ENCODE measurements at places on chromosomes 5 and 9. TPM values are rescaled to one million over a fixed set of nuclear protein-coding genes. Genes with fewer than 3 reads are reported as not detected.

- H3K36me3 ChIP-seq = no peaks in the 10 kb centered on the region
- H3K4me1 ChIP-seq = no peaks in the 10 kb centered on the region
- H3K27me3 ChIP-seq = no peaks in the 10 kb centered on the region
- DNase-seq = no peak
- no peak overlapping the region for H3K27ac ChIP-seq
- H3K4me3 ChIP-seq = no peak overlapping the region
Observed at GRCh38 chr5:87526131-87526530, 113.4 kb upstream of the CCNH start.

GRCh38 chr9:90001747-90002146 lies 396.9 kb downstream of the GADD45G start:
- no peak for DNase-seq
- H3K36me3 ChIP-seq = no peaks in the 10 kb centered on the region
- H3K27ac ChIP-seq = no peak overlapping the region
- peaks cover 38% of the 10 kb centered on the region for H3K4me1 ChIP-seq
- no peaks in the 10 kb centered on the region for H3K27me3 ChIP-seq

GRCh38 chr5:155332618-155333017 lies 319.1 kb downstream of the KIF4B start:
- H3K27me3 ChIP-seq = no peaks in the 10 kb centered on the region
- H3K36me3 ChIP-seq = no peaks in the 10 kb centered on the region

- H3K36me3 ChIP-seq = no peaks in the 10 kb centered on the region
- no peaks in the 10 kb centered on the region for H3K4me1 ChIP-seq
- no peaks in the 10 kb centered on the region for H3K27me3 ChIP-seq
- no peak overlapping the region for H3K4me3 ChIP-seq
- no peak for DNase-seq
Observed at GRCh38 chr5:104297076-104297475, 734.5 kb upstream of the NUDT12 start.

DNA sequence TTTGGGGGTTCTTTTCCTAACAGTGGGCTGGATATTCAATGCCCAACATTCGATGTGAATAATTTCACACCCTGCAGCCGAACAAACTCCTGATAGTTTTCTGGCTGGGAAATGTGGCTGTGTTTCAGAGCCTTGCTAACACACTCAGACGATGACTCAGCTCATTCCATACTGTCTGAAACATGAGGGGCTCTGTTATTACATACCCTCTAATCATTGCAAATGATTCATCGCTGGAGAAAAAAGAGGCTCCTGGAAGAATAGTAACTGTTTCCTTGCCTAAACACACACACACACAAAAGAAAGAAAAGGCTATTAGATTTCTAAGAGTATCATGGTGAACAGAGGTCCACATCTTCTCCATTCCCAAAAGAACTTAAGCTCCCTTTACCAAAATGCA lies 75.8 kb downstream of the OXCT1 start:
- no peaks in the 10 kb centered on the region for H3K27me3 ChIP-seq
- DNase-seq = no peak
- H3K27ac ChIP-seq = no peak overlapping the region
- no peaks in the 10 kb centered on the region for H3K36me3 ChIP-seq

GRCh38 chr5:14552017-14552416 lies 29.6 kb upstream of the OTULINL start:
- no peaks in the 10 kb centered on the region for H3K27me3 ChIP-seq
- H3K36me3 ChIP-seq = no peaks in the 10 kb centered on the region
- H3K4me1 ChIP-seq = no peaks in the 10 kb centered on the region
- no peak overlapping the region for H3K4me3 ChIP-seq
- H3K27ac ChIP-seq = no peak overlapping the region
- DNase-seq = no peak

GRCh38 chr9:89706731-89707191 lies 101.9 kb downstream of the GADD45G start:
- no peaks in the 10 kb centered on the region for H3K36me3 ChIP-seq
- no peaks in the 10 kb centered on the region for H3K27me3 ChIP-seq
- no peak overlapping the region for H3K27ac ChIP-seq
- DNase-seq = peak; percentile 21
- no peak overlapping the region for H3K4me3 ChIP-seq
- H3K4me1 ChIP-seq = peaks cover 14% of the 10 kb centered on the region

DNA sequence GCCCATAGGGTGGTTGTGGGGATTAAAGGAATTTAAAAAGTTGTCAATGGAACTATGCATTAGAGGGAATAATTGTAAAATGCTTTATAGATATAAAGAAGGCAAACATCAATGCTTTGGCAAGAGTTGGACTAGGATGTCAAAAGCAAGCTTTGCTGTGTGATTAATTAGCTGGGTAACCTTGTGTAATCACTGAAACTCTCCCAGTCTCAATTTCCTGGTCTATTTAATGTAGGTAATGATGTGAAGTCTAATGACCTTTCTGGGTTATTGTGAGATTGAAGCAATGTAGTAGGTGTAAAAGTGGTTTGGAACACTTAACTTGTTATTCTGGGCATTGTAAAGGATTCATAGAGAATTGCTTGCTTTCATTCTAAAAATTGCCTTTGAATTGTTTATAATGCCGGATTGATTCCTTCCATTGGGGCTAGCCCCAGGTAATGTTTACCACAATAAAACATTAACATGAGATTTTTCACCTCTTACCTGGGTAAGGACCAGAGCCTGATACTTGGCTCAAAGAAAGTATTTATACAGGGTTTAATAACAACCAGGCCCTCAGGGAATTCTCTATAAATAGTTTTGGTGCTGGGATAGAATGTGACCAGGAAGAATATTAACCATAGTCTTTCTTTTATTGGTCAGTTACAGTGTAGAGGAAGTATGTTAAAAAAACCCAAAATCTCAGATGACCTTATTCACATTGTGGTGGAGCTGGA lies 30.0 kb upstream of the CLINT1 start:
- H3K27ac ChIP-seq = no peak overlapping the region
- no peaks in the 10 kb centered on the region for H3K27me3 ChIP-seq
- DNase-seq = no peak
- H3K4me1 ChIP-seq = no peaks in the 10 kb centered on the region
- no peaks in the 10 kb centered on the region for H3K36me3 ChIP-seq

GRCh38 chr5:25568989-25569625 lies 924.3 kb upstream of the CDH10 start:
- H3K4me3 ChIP-seq = no peak overlapping the region
- no peak for DNase-seq
- H3K27ac ChIP-seq = no peak overlapping the region
- no peaks in the 10 kb centered on the region for H3K27me3 ChIP-seq

DNA sequence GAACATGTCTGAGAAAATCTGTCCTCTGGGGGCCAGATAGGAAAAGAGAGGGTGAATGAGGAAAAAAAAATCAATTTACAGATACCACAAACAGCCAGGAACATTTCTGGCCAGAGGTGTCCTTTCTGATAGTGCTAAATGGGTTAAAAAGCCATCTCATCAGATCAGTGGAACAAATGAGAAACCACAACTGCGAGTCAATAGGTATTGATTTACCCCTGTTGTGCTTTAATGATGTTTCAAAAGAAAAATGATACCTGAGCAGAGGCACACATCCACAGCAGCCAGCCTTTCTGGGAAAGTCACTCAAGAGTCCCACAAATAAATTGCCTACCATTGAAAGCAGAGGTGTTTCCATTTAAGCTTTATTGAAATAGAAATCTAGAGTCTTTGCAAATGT lies 79.3 kb upstream of the PTGER4 start:
- H3K4me1 ChIP-seq = peaks cover 2% of the 10 kb centered on the region
- no peak for DNase-seq
- H3K36me3 ChIP-seq = no peaks in the 10 kb centered on the region
- no peaks in the 10 kb centered on the region for H3K27me3 ChIP-seq
- H3K27ac ChIP-seq = no peak overlapping the region

GRCh38 chr5:68331192-68332079 lies 115.9 kb downstream of the PIK3R1 start:
- H3K4me3 ChIP-seq = no peak overlapping the region
- no peak for DNase-seq
- H3K4me1 ChIP-seq = peaks cover 13% of the 10 kb centered on the region
- H3K27ac ChIP-seq = no peak overlapping the region
- no peaks in the 10 kb centered on the region for H3K27me3 ChIP-seq
- H3K36me3 ChIP-seq = no peaks in the 10 kb centered on the region

DNA sequence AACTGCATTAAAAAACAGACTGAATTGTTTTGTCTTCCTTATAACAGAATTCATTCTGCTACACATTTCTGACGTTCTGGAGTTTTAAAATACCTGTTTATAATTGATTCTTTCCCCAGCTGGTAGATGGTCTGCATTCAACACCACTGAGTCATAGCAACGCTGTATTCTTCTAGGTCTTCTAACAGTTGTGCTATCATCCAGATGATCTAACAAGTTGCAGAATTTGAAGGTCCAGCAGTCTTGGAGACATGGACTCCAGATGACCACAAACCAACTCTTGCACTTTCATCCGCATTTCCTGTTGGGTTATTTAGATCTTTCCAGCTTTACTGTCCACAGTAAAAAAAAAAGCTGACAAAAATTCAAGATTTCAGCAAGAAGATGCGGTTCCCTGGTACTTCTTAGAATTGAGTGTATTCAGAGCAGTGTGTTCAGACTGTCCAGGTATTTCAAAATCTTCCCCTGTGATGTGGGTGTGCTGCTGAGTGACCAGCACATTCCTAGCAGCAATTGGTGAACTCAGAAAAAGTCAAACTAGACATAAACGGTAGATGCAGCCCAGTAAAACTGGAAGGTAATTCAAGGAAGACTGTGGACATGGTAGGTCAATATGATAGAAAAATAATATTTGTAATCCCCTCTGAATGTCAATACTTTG lies 50.2 kb downstream of the CSNK1A1 start:
- no peaks in the 10 kb centered on the region for H3K27me3 ChIP-seq
- no peaks in the 10 kb centered on the region for H3K4me1 ChIP-seq
- no peak for DNase-seq
- peaks cover 97% of the 10 kb centered on the region for H3K36me3 ChIP-seq

GRCh38 chr5:154002093-154002492 lies 36.6 kb downstream of the FAM114A2 start:
- no peak for DNase-seq
- no peaks in the 10 kb centered on the region for H3K27me3 ChIP-seq
- peaks cover 16% of the 10 kb centered on the region for H3K36me3 ChIP-seq
- H3K4me1 ChIP-seq = no peaks in the 10 kb centered on the region
- no peak overlapping the region for H3K4me3 ChIP-seq
- peak overlapping the region; percentile 75 for H3K27ac ChIP-seq

GRCh38 chr5:75734913-75735789 lies 17.9 kb upstream of the POC5 start:
- no peak overlapping the region for H3K4me3 ChIP-seq
- no peaks in the 10 kb centered on the region for H3K27me3 ChIP-seq
- H3K4me1 ChIP-seq = no peaks in the 10 kb centered on the region
- H3K27ac ChIP-seq = no peak overlapping the region
- H3K36me3 ChIP-seq = no peaks in the 10 kb centered on the region
- DNase-seq = no peak

GRCh38 chr5:139699351-139699750 lies 51.2 kb downstream of the CXXC5 start:
- peaks cover 31% of the 10 kb centered on the region for H3K4me1 ChIP-seq
- DNase-seq = no peak

DNA sequence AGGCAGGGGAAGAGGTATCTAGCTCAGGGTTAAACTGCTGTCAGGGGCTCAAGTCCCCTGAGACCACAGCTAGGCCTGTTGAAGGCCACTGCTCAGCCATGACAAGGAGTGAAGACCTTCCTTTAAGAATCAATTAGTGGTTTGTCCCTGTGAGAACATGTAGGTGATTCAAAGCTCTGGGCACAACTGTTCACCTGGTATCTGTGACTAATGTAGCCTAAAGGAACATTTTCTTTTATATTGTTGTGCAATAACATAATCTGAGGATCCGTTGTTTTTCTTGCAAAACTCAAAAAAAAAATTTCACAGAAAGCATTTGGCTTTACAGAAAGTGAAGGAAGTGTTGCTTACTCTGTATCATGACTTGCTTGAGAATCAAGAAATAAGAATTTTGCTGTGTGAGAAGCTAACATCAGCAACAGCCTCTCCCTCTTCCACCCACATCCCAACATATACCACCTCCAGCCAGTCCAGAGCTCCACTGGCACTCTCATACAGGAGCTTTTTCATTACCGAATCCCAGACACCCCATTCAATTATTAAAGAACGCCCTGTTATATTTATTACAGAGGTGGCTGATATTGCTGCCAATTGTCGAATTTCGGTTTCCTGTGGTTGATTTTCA lies 807.0 kb downstream of the TLE4 start:
- H3K27me3 ChIP-seq = no peaks in the 10 kb centered on the region
- no peak for DNase-seq
- no peak overlapping the region for H3K4me3 ChIP-seq
- peaks cover 4% of the 10 kb centered on the region for H3K4me1 ChIP-seq
- no peaks in the 10 kb centered on the region for H3K36me3 ChIP-seq
- H3K27ac ChIP-seq = no peak overlapping the region

CCDC192 gene
- not detected for total RNA-seq

GRHPR gene
- 65.0 TPM for total RNA-seq
